ENCODE measurements at places on chromosomes 5 and 9.

- no peak for DNase-seq
Measured at GRCh38 chr9:20524776-20525175, 97.5 kb downstream of the MLLT3 start.

GRCh38 chr9:113943112-113944009 is 67.3 kb downstream of the ZNF618 start:
- no peak for DNase-seq

DNA sequence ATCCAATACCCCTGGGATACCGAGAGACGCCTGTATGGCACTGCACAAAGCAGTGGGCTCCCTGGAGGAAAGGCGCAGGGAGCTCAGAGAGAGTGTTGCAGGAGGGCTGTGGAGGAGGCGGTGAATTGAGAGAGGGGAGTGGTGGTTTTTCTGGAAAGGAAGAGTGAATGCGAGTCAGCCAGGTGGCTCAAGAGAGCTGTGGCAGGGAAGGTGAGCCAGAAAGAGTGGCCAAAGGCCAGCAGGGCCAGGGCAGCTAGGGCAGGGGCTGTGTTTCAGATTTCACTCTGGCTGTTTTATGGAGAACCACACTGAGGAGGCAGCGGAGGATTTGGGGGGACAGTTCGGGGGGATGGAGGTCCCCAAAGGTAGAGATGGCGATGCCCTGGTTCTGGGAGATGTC is 13.0 kb upstream of the DAB2IP start:
- DNase-seq = no peak

GRCh38 chr9:33924978-33925797 is 108.2 kb downstream of the UBE2R2 start:
- DNase-seq = no peak

DNA sequence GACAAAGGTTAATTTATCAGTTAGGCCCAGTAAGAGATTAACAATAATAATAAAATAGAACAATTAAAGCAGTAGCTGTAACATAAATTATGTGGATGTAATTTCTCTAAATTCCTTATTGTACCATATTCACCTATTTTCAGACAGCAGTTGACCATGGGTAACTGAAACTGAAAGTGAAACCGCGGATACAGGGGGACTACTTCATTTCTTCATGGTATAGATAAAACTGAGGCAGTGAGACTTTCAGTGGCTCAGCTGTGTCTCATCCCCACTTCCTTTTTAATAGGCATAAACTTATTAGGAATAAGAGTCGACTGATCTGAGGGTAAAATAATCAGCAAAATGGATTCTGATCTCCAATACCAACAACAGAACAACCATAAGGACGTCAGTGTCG is 174.0 kb upstream of the WWC1 start:
- DNase-seq = no peak

DNA sequence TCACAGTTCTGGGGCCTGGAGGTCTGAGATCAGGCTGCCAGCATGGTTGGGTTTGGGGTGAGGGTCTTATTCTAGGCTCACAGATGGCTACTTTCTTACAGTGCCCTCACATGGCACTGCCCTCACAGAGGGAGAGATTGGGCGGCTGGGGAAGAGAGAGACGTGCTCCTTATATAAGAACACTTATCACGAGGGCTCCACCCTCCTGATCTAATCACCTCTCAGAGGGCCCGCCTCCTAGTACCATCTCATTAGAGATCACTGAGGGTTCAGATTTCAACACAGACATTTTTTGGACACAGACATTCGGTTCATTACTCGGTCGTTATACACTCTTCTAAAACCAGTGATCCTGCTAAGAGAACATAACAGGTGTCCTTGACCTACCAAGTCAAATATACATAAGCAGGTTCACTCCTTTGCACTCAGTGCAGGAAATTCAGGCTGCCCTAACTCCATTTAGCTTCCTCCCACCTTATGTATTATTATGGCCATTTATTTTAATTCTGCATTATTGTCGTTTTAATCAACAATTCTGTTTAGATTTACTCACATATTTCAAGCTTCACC is 121.7 kb downstream of the ICE1 start:
- no peak for DNase-seq

DNA sequence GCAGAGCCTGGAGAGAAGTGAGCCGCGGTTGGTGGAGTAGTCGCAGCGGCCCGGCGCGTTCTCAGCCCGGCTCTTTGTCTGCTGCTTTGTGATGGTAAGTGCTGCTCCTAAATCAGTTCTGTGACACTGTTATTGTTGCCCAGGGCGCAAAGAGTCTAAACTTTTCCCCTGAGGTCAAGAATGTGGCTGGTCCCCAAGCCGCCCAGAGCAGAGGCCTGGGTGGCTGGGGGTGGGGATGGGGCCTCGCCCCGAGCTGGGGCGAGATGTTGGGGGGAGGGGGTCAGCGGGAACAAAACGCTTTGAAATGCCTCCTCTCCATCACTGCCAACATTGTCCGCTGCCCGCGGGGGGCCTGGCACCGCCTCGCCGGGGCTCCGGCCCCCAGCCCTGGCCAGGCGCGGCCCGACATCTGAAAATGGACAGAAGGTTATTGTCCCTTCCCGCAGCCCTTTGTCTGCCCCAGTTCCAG is 11.7 kb upstream of the CERCAM start:
- DNase-seq = no peak

Data from activated naive CD8-positive, alpha-beta T cell treated with anti-CD3 and anti-CD28 coated beads, Interleukin-2, amount 50 U/mL, for 24 hours (primary cell).